ENCODE measurements at places on chromosomes 1 and 21. TPM values are rescaled to one million over a fixed set of nuclear protein-coding genes. Genes with fewer than 3 reads are reported as not detected.
A peak's percentile ranks its signal among the peaks of the same experiment; 100 is the strongest.

- H3K27me3 ChIP-seq = no peaks in the 10 kb centered on the region
- H3K4me3 ChIP-seq = no peak overlapping the region
- no peak overlapping the region for H3K27ac ChIP-seq
- H3K4me1 ChIP-seq = no peaks in the 10 kb centered on the region
Observed at GRCh38 chr1:93766451-93766850, 84.8 kb upstream of the BCAR3 start.

- H3K36me3 ChIP-seq = no peaks in the 10 kb centered on the region
- peak; percentile 25 for DNase-seq
- H3K4me3 ChIP-seq = peak overlapping the region; percentile 58
- no peak overlapping the region for H3K27ac ChIP-seq
Observed at GRCh38 chr1:232629250-232630046, 485 bp downstream of the SIPA1L2 start.

GRCh38 chr1:163290025-163290640 is 31.6 kb upstream of the NUF2 start:
- no peaks in the 10 kb centered on the region for H3K36me3 ChIP-seq
- no peak for DNase-seq
- no peak overlapping the region for H3K4me3 ChIP-seq
- H3K4me1 ChIP-seq = no peaks in the 10 kb centered on the region
- H3K27ac ChIP-seq = no peak overlapping the region
- no peaks in the 10 kb centered on the region for H3K27me3 ChIP-seq

DNA sequence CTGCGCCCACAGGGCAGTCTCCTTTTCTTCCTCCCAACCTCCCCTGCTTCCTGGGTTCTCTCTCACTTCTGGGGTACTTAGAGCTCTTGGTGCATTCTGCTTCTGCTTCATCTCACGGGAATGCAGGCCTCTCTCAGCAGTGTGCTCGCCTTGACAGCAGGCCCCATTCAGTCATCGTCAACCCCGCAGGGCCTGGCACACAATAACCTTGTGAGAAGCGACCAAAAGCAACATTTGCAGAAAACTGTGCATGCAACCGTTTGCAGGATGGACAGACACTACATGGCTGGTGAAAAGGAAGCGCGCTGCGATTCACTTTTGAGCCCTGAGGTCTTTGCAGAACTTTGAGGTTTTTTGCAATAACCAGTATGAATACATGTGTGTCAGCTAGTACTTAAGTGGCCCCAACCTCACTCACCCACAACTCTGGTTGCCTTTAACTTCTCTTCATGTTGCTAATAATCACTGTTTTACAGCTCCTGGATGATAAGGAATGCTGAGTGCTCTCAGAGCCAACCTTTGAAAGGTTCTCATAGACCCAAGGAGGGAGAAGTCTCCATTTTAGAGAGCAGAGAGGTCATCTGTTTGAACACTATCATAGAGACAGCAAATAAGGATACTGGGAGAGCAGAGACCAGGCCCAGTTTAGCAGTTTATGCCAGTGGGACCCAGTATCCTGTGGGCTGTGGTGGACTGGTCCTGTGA is 2.5 kb upstream of the CD160 start:
- H3K4me1 ChIP-seq = peaks cover 10% of the 10 kb centered on the region
- H3K27ac ChIP-seq = no peak overlapping the region
- no peak overlapping the region for H3K4me3 ChIP-seq

- peaks cover 21% of the 10 kb centered on the region for H3K4me1 ChIP-seq
- no peaks in the 10 kb centered on the region for H3K27me3 ChIP-seq
- H3K4me3 ChIP-seq = peak overlapping the region; percentile 87
- no peaks in the 10 kb centered on the region for H3K36me3 ChIP-seq
Observed at GRCh38 chr1:24644100-24644384, 940 bp downstream of the SRRM1 start.

- no peaks in the 10 kb centered on the region for H3K4me1 ChIP-seq
- no peaks in the 10 kb centered on the region for H3K36me3 ChIP-seq
- no peak overlapping the region for H3K4me3 ChIP-seq
- H3K27me3 ChIP-seq = no peaks in the 10 kb centered on the region
Observed at GRCh38 chr21:14675774-14676530, 129.8 kb upstream of the SAMSN1 start.

The NBPF4 gene
- total RNA-seq = not detected

The AK5 gene
- total RNA-seq = not detected

The ERVH48-1 gene
- not detected for total RNA-seq

Measured in pancreas (tissue), 10 donors.